ENCODE measurements at places on chromosomes 5 and 9.

DNA sequence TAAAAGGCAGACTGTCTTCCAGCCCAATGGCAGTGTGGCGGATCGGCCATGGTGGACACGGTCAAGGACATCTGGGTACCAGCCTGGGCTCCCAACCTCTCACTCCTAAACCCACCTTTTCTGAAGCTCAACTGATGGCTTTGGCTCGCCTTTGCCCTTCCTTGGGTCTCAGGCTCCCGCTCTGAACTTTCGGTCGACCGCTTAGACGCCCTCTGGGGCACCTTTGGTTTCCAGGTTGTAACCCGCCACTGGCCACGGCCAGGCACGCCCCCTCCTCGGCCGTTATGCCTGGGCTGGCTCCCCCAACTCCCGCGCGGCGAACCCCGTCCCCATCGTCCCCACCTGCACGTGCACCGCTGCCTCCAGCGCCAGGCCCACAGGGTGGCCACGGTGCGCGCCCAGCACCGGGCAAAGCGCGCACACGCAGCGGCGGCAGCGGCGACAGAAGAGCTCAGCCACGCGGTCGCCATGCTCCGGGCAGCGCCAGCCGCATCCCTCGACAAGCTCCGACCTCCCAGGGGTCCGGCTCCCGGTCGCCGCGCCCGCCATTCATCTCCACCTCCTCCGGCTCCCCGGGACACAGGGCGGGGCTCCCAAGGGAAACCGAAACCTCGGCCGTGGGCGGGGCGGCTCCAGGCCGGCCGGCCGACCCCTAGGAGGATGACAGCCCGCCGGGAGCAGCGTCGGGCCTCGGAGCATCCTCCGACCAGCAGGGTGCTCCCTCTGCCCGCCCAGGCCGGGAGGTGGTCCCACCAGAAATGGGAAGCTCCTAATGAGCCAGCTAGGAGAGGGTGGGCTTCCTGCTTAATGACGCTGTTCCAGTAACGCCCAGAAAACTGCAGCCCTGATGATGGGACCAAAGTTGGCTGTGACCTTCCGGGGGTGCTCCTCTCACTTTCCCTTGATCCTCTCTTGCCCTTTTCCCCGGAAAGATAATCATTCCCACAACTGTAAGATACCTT, at the start of gene TRIM14:
Gene TRIM14, minus strand, starts transcription at position 583 of the 962 bp plus-strand sequence. Its CDS starts 34 bp downstream, at position 549.
- DNase-seq: no peak

- no peak for DNase-seq
Observed at GRCh38 chr5:31120642-31120948, 72.9 kb upstream of the CDH6 start.

GRCh38 chr9:91564081-91564670, 140.5 kb upstream of the NFIL3 start:
- no peak for DNase-seq

GRCh38 chr5:118529361-118530144, 458.8 kb downstream of the DTWD2 start:
- DNase-seq: no peak

GRCh38 chr5:59789197-59789596, 104.3 kb downstream of the PDE4D start:
- DNase-seq: no peak

DNA sequence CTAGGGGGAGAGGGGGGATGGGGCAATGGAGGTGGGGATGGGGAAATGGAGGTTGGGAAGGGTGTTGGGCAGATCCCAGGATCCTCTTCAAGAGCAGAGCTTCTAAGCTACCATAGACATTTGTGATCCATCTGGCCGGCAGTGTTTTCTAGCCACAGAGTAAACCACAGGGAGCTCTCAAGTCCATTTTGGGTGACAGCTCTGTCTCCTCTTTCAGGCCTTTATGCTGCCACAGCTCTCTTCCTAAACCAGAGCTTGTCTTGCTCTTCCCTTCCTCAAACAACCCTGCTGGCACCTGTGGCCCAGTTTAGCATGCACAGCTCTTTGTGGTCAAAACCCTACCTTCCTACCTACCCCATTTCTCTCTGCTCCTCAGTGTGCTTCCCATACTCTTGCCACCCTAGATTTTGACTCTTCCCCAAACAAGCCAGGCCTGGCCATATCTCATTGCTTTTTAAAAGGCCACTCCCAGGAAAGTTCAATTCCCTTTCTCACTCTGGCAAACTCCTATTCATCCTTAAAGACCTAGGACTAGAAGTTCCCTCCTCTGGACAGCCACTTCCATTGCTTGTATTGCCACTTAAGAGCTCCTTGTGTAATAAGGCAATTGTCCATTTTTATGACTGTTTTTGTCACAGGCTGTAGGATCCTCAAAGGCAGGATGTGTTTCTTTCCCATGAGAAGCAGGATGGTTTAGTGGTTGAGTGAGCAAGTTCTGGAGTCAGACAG, 84.3 kb upstream of the PANK3 start:
- DNase-seq: no peak

- no peak for DNase-seq
Observed at GRCh38 chr5:33041586-33041985, 330.5 kb downstream of the NPR3 start.

- no peak for DNase-seq
Observed at GRCh38 chr5:157594257-157594656, 18.7 kb upstream of the ADAM19 start.

GRCh38 chr9:35579130-35579529, 25.9 kb upstream of the TESK1 start:
- no peak for DNase-seq

GRCh38 chr9:86600291-86600690, 246.1 kb upstream of the TUT7 start:
- DNase-seq: no peak

- DNase-seq: no peak
Observed at GRCh38 chr5:96530901-96531300, 97.9 kb upstream of the PCSK1 start.

GRCh38 chr5:159547466-159548195, 217.3 kb upstream of the IL12B start:
- no peak for DNase-seq

DNA sequence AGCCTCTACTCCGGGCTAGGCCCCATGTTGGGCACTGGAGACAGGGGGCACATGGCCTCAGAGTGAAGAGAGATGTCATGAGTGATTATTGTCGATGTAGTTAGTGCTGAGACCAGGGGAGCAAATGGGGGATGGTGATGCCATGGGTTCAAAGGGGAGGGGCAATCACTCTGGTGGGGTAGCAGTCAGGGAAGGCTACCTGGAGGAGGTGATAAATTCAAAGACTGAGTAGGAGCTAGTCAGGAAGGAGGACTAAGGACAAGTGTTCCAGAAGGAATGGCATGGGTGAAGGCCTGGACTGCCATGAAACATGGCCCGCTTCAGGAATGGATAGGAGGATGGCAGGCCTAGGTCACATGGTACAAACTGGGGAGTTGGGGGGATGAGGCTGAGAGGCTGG, 41.6 kb downstream of the C9orf50 start:
- no peak for DNase-seq

GRCh38 chr9:38296807-38297206, 95.7 kb upstream of the ALDH1B1 start:
- DNase-seq: peak; percentile 12

DNA sequence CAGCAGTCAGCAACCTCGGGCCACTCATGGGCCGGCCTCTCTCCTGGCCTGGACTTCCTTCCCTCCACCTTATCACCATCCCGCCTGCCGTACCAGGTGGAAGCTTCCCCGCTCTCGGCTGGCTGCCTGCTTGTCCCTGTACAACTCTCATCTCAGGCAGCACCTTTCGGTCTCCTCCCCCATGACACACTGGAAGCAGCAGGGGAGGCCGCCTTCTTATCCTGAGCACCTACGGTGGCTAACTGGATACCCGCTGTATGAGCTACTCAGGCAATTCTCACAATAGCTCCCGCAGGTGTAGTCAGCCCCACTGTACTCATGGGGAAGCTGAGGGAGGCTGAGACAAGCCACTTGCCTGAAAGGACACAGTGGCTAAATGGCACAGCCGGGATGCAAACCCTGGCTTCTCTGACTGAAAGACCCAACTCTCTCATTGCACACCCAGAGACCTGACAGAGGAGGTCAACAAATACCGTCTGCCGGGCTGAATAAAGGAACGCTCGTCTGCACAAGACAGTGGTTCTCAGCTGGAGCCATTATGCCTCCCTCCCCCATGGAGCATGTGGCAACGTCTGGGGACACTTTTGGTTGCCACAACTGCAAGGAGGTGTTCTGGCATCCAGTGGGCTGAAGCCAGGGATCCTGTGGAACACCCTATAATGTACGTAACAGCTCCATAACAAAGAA, 9.6 kb downstream of the STK10 start:
- DNase-seq: no peak

DNA sequence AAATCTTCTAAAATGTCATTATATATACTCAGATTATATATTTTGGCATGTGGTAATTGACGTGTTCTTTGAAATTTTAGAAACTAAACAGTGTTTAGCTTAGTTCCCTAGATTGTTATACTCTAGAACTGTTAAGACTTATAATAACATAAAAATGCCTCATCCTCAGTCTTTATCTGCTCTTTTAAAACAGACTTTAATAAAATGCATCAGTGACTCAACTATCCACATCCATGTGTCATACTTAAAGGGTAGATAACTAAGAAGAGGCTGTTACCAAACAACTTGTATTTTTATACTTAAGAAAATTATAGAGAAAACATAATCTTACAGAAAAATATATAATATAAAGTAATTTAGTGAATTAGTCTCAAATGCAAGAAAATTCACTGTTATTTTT, 15.2 kb downstream of the NFIL3 start:
- DNase-seq: no peak

DNA sequence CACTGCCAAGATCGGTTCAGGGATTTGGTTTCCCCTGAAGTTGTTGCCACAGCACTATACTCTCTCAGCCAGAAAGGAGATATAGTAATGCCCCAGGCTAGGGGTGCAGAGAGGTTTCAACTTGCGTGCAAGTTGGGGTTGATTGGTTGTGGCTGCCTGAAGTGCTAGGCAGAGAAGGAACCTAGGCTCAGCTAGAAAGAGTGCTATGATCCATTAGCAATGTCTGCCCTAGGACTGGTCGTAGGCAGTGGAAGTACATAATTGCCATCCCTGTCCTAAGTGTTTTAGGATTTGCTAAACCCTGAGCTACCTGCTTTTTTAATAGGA, 136.6 kb upstream of the SMIM23 start:
- DNase-seq: no peak

GRCh38 chr5:60382716-60383115, 317.2 kb downstream of the DEPDC1B start:
- no peak for DNase-seq

- no peak for DNase-seq
Observed at GRCh38 chr5:134509308-134510040, 16.0 kb upstream of the JADE2 start.

GRCh38 chr5:113380807-113381326, 53.9 kb downstream of the TSSK1B start:
- no peak for DNase-seq

GRCh38 chr5:88778736-88779135, 104.2 kb downstream of the MEF2C start:
- DNase-seq: peak; percentile 77

DNA sequence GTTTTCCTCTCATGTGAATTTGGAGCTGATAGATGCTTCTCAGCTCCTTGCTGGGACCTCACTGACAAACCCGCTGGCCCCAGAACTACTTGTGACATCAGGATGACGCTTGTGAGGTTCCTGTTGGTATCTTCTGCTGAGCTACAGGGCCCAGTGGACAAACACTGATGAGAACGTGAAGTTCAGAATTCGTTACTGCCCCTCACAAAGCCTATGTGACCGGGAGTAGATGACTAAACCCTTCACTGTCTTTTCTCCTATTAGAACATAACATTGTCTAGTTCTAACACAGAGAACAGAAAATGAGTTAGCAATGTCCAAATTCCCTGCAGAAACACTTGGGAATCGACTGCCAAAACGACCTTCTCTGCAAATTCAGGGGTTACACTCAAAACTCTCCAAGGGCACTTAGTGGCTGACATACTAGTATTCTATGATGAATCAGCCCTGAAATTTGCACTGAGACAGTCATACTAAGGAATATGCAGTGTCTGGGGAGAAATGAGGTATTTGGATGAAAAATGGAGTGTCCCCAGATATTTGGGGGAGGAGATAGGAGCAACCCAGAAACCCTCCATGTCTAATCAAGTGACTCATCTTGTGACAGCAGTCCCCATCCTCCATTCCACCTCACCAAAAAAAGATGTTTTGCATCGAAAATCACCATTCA, 143.2 kb upstream of the TRIM32 start:
- no peak for DNase-seq

- DNase-seq: no peak
Observed at GRCh38 chr9:123727332-123727731, 202.6 kb downstream of the DENND1A start.

DNA sequence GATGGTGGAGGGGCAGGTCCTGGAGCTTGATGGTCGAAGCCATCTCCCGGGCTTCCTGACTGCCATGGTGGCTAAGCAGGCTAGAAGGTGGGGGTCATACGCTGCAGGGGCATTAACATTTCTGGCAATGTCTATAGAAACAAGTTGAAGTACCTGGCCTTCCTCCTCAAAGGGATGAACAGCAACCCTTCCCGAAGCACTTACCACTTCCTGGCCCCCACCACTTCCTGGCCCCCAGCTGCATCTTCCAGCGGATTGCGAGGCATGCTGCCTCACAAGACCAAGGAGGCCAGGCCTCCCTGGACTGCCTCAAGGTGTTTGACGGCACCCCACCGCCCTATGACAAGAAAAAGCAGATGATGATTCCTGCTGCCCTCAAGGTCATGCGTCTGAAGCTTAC, 97.0 kb upstream of the MOCS2 start:
- no peak for DNase-seq

DNA sequence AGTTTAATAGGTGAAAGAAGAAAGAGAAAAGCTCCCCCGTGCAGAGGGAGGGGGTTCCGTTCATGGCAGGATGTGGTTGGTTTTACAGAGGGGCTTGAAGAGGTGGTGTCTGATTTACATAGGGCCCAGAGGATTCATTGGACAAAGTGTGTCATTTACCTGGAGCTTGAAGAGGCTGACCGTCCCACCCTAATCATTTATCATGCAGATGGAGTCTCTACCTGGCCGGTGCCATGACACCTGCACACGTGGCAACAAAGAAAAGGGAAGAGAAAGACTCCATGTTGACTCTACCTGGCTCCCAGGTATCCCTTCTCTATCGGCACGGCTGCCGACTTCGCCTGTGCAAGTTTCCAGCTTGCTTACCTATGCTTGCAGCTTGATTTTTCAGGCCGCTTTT, 35.3 kb upstream of the PRRC2B start:
- no peak for DNase-seq

- no peak for DNase-seq
Observed at GRCh38 chr5:136382071-136382470, 16.7 kb upstream of the TRPC7 start.

- DNase-seq: no peak
Observed at GRCh38 chr9:104858271-104858670, 69.7 kb downstream of the ABCA1 start.

DNA sequence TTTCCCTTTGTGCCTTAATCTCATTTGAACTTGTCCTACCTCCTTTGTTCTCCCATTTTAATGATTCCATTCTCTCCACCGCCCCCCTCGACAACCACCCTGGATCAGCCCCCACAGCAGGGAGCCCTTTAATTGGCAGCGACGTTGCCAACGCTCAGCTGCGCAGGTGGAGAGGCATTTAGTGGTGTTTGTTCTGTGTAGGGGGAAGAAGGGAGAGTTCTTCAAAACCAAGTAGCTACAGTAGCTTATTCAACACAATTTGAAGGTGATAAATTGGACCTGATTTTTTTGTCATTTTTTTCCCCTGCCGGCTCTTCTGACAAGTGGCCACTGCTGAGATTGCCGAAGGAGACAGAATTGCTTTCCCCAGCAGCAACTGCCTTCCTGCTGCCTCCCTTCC, 499.1 kb downstream of the CDK5RAP2 start:
- DNase-seq: no peak
